ENCODE measurements at places on chromosomes 7 and 10. TPM values are rescaled to one million over a fixed set of nuclear protein-coding genes. Genes with fewer than 3 reads are reported as not detected.

The SLC16A12 gene
- 0.23 TPM for total RNA-seq

DNA sequence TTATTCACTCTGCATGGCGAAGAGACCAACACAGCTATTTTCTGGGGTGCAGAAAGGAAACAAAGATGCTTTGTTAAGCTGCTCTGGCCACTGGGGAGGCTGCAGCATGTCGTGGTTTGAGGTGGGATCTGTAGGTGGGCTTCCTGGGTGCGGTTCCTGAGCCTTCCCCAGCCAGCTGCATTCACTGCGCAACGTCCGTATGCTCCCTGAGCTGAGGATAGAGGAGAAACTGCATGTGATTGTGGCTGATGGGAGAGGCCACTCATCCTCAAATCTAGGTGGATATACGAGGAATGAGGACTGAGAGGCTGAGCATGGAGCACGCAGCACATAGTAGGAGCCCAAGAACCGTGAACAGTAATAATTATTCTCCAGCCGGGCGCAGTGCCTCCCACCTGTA lies 9.9 kb upstream of the DNAAF5 start:
- DNase-seq: no peak

The IFIT2 gene
- 7.5 TPM for total RNA-seq

- DNase-seq: peak; percentile 93
Measured at GRCh38 chr10:95475827-95476468, 85.2 kb downstream of the SORBS1 start.

- DNase-seq: no peak
Measured at GRCh38 chr10:77578583-77579227, 58.9 kb downstream of the KCNMA1 start.

DNA sequence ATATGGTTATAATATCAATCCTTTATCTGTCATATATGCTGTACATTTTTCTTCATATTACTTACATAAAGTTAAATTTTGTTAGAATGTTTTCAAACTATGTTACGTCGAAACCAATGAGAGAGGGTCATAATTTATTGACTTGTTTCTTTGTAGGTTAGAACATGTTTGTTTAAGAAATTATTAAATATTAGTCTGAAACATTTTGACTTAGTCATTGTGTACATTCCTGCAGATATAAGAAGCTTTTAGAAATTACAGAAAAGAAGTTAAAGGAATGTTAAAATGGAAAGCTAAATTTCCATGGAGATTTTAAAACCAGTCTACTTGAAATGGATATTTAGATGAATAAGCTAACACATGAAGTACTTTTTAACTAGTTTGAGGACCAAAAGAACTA lies 99.8 kb downstream of the ANKRD30A start:
- DNase-seq: no peak

GRCh38 chr7:29974286-29974685 lies 15.3 kb downstream of the SCRN1 start:
- DNase-seq: no peak

The CTAGE15 gene
- not detected for total RNA-seq

DNA sequence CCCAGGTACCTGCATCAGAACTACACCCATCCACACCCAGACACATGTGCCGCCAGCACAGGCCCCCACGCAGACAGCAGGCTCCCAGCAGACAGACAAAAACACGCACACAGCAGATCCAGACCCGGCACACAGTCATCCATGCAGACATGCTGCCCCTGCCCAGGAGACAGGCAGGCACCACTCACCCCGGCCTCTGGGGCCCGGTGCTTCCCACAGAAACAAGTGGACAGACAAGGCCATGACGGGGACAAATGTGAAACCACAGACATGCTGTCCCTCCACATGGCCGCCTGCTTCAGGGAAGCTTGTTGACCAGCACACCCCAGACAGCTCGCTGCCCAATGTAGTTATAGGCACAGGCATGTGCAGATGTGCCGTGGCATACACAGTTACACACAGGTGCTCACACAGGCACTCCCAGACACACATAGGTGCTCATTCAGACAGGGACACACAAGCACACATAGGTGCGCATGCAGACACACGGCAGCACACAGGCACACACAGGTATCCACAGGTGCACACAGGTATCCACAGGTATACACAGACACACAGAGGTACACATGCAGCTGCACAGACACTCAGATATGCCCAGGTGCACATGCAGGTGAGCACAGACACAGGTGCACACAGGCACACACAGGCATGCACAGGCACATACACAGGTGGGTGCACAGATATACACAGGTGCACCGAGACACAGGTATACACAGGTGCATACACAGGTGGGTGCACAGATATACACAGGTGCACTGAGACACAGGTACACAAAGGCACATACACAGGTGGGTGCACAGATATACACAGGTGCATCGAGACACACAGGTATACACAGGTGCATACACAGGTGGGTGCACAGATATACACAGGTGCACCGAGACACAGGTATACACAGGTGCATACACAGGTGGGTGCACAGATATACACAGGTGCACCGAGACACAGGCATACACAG lies 10.5 kb upstream of the SCART1 start:
- no peak for DNase-seq

GRCh38 chr7:108503112-108504026 lies 22.6 kb downstream of the PNPLA8 start:
- DNase-seq: no peak

DNA sequence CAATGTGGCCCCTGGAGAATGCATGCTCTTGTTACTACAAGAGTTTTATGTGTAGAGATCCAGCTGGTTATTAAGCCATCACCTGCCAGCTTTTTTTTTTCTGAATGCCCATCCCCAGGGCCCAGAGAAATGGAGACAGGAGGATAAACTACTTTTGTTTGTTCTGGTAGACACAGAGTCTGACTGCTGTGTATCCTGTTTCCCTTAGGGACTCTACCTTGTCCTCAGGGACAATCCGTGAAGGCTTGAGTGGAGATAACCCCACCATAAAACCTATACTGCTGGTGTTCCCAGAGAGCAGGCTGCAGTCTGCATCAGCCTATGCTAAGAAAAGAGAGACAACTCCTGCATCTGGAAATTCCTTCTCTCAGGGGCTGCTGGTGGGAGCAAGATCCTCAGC lies at the start of gene OR2A5:
TSS of gene OR2A5 (plus strand) at position 301 of the 400 bp plus-strand sequence. CDS start 1,454 bp downstream, outside the sequence.
- no peak for DNase-seq

- DNase-seq: no peak
Measured at GRCh38 chr7:142668495-142668894, 80.8 kb upstream of the PRSS1 start.

DNA sequence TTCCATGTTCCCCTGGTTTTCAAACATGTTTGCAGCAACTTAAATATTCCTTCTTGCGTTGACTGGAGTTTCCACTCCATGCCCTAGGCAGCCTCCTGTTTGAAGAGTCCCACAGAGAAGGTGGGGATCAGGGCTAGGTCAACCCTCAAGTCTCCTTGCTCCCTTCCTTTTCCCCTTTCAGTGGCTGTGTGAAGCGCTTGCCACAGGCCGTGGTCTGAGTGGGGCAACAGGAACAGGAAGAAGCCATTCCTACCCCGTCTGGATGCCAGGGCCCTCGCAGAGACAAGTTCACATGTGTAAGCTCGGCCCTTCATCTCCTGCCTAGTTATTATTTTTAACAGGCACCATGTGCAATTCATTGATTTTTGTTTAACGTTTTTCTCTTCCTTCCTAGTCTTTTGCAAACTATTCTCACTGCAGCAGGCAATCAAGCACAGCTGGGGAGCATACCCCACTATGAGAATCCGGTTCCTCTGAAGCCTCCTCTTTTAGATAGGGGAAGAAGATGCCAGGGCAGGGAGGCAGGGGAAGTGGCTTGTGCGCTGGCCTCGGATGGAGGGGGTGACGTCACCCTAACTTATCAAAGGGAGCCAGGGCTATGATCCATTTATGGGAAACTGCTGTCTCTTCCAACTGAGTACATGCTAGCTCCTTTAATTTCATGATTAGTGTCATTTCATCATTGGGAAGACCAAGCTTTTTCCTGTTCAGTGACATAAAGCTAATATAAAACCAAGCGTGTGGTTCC lies 64.2 kb downstream of the PRLHR start:
- DNase-seq: no peak

- no peak for DNase-seq
Measured at GRCh38 chr10:62093863-62094291, 174.8 kb downstream of the RTKN2 start.
